ENCODE measurements at places on chromosomes 16 and 17.

DNA sequence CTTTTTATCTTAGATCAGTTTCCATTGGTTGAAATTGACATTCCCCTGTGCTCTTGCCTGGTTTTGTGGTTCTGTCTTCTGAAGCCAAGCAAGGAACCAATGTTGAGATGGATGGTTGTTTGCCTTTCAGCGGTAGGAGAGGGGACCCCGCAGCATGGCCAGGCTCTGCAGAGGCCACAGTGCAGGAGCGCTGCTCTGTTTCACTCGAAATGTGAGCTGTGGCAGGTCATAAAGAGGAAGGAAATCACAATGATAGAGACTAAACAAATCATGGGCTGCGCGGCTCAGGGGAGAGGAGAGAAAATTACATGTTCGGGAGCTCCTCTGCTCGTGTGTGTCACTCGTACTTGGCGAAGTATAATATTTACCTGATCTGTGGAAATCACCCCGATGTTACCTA, 148.2 kb downstream of the SNX29 start:
- DNase-seq, result no peak

DNA sequence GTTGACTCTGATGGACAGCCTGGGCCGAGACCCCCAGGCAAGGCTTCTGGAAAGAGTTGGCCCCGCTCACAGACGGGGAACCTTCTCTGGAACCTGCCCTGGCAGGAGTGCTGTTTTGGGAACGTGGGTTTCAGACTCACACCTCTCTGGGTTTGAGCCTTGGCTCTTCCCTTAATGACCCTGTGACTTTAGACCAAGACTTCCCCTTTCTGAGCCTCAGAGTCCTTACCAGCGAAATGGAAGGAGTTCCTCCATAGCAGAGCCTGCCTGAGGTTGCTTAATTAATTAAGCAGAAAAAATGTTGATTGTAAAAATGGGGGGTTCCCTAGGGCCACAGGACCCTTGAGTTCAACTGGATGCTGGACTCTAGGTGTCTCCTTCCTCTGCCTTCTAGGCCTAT, 408.2 kb downstream of the SEC14L1 start:
- DNase-seq, result no peak

GRCh38 chr16:7289299-7289698, 43.3 kb upstream of the RBFOX1 start:
- no peak for DNase-seq

- DNase-seq, result no peak
These were observed 3.0 kb downstream of the MT2A start for GRCh38 chr16:56611281-56611833.

DNA sequence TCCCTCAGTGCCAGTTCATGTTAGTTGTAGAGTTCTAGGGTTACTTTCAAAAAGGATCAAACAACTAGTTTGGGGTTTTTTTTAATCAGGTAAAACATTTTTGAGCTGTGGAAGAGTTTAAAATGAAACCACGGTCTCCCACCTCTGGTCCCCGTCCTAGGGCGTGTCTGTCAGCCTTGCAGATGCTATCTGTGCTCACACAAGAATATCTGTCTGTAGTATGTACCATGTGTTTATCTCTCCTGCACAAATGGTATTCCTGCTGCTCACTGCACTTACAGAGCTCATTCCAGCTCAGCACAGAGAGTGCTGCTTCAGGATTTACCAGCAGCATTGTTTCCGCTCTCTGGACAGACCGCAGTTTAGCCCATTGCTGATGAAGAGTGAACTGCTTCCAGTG, 38.9 kb downstream of the UBN1 start:
- DNase-seq, result peak; percentile 60

- no peak for DNase-seq
These were observed 19.8 kb downstream of the ACSF2 start for GRCh38 chr17:50445730-50446325.

DNA sequence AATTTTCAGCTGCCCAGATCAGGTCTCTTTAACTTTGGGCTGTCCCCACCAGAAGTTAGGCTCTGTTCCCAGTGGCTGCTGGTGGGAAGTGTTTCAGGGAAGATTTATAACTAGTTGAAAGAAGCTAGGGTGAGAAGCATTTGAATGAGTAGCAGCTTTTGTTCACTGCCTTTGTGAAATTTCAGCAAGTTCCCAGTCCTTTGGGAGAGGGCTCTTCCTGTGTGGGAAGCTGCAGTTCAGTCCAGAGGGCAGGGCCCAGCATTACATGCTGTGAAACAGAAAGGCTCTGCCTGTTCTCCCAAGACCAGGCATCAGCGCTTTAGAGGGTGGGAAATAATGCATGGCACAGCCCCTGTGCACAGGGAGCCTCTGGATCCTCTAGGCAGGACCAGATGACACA, 17.8 kb downstream of the PROCA1 start:
- DNase-seq, result peak; percentile 13

GRCh38 chr16:57489229-57489628, 2.9 kb upstream of the DOK4 start:
- DNase-seq, result no peak
